ENCODE measurements at places on chromosomes 5 and 9. TPM values are rescaled to one million over a fixed set of nuclear protein-coding genes. Genes with fewer than 3 reads are reported as not detected.
A peak's percentile ranks its signal among the peaks of the same experiment; 100 is the strongest.

The BARHL1 gene
- not detected for polyA plus RNA-seq

- no peak for DNase-seq
These were observed 587.3 kb downstream of the ANXA1 start for GRCh38 chr9:73738741-73739530.

The GABRP gene
- 3.4 TPM for polyA plus RNA-seq

The FAM219A gene
- 8.7 TPM for polyA plus RNA-seq

DNA sequence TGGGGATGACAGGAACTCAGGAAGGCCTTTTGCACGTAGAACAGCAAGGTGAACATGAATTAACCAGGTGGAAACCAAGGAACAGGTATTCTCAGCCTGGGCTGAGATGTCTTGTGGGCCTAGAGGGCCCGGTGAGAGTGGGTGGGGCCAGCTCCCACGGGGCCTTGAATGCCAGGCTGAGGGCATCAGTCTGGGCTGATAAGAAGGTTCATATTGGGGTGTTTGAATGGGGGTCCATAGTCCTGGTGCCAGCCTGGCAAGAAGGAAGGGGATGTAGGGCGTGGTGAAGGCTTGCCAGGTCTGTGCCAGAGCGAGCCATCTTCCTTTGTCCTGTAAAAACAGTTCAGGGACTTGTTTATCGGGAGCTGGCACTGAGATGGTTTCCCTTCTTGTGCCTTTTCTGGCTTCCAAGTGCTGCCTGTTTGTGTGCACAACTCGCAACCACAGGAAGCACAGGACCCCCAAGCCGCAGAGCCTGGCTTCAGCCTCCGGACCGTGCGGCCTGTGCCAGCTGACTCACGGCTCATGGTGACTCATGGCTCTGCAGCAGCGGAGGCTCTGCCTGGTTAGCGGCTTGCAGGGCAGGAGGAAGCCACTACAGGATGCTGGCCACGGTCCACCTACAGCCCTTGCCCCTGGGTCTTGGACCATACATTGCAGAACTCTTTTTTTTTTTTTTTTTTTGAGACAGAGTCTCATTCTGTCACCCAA is 2.4 kb downstream of the CARD19 start:
- DNase-seq, result peak; percentile 50

DNA sequence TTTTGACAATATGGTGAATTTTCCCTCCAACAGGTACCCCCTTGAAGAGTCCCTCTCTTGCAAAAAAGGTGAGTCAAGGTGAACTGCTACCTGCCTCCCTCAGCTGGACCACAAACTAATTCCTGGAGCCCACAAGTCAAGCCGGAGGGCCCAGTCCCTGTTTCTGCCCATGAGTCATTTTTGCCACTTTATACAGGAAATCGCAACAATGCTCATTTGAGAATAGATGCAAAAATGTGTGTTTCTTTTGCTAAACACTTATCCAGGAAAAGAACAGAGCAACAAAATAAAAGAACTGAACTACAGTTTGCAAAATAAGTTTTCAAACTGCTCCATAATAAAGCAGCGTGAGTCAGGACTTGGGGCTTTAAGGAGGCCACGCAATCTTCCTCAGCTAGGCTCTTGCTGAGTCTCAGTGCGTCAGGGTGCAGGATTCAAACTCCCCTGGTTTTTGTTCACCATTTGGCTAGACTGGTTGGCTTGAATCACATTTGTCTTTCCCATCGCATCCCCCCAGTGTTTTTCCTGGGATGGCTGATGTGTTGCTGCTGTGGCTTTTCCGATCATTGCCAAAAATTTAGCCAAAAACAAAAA is 102.7 kb downstream of the GOLPH3 start:
- no peak for DNase-seq
